ENCODE measurements at places on chromosomes 4 and X.

GRCh38 chr4:43763029-43763610, 685.5 kb downstream of the KCTD8 start:
- DNase-seq = no peak

DNA sequence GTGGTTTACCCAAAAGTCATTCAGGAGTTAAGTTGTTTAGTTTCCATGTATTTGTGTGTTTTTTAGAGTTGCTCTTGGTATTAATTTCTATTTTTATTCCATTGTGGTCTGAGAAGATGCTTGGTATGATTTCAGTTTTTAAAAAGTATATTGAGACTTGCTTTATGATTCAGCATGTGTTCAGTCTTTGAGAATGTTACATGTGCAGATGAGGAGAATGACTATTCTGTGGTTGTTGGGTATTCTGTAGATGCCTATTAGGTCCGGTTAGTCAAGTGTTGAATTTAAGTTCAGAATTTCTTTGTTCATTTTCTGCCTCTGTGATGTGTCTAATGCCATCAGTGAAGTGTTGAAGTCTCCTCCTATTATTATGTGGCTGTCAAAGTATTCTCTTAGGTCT, 249.4 kb downstream of the ARHGAP10 start:
- DNase-seq = no peak

DNA sequence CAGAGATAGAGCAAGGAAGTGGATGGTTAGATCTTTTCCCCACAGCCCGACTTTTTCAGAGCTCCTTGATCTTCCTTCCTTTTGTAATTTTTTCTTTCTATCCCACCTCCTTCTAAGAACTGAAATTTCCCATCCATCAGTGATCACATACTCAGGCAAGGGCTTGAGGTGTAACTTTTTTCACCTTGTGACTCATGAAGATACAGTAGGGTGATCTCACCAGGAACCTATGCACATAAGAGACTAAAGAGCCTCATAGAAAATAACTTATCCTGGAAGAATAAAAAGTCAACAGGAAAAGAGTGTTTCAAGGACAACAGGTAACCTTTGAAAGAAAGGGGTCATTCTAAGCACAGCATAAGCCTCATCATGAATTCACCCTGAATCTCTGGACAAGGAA, 131.2 kb upstream of the HCCS start:
- DNase-seq = no peak

DNA sequence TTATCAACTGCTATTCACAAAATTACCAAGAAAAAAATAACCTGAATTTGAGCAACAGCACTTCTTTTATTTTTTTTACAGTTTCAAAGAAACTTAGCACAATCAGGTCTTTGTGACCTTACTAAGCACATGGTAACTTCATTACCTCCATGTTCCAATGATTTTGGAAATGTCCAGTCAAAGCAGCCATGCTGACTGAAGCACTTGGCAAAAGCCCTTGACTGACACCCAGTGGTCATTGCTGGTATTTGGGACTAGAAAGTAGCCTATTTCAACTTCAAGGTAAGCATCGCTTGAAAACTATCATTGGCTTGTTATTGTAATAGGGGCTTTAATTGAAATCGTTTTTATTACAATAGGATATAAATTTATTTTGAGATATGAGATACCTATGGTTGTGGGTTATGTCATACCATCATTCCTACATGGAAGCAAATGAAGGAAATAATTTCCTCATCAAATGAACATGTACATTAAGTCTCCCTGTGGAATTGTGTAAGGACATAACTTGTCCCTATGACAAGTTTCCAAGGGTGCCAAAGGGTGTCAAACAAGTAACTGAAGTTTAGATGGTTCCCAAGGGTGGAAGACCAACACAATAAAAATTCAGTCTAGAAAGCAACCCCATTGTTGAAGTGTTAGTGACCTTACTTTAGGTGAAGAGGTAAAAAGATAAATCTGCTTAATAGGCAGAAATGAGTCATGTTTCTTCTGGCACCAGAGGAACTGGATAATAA, 15.2 kb upstream of the ANXA10 start:
- DNase-seq = peak; percentile 81

DNA sequence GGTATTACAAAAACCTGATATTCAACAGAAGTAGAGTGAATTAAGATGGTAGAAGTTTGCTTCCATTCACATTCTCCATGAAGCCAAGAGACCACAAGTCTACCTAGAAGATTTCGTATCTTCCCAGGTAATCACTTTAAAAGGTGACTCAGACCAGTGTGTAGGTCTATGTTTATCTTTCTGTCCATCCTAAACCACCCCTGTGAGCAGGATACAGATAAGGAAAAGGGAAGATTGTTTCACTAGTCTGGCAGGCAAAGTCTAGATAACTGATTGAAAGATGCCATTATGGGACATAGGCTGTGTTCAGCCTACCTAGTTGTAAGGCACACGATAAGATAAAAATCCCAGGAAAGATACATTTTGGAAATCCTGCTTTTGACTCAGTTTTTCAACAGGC, 244.3 kb upstream of the NWD2 start:
- DNase-seq = no peak

DNA sequence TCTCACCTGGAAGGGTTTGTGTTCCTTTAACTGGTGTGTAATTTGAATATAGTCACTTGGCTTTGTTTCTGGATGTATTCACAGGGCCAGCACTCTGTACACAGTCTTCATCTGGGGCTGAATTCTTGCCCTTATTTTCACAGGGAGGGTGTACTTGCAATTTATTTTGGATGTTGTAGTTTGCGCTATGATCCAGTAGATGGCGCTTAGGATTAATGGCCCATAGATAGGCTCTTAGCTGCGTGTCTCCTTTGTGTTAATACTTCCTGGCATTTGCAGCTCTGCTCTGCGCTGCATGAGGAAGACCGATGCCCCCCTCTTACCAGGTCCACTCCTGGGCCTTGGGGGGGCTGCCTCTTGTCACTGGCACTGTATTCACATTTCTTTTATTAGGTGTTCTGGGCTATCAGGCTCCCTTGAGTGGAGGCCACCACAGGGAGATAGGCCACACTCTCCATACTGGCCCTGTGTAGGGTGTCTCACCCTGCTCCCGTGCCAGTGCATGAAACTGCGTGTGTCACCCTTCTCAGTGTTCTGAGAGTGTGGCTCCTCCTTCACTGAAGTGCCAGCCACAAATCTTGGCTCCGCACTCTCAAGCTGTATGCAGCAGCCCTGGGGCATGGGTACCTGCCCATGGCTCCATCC, 562.2 kb downstream of the ZIC3 start:
- peak; percentile 24 for DNase-seq

DNA sequence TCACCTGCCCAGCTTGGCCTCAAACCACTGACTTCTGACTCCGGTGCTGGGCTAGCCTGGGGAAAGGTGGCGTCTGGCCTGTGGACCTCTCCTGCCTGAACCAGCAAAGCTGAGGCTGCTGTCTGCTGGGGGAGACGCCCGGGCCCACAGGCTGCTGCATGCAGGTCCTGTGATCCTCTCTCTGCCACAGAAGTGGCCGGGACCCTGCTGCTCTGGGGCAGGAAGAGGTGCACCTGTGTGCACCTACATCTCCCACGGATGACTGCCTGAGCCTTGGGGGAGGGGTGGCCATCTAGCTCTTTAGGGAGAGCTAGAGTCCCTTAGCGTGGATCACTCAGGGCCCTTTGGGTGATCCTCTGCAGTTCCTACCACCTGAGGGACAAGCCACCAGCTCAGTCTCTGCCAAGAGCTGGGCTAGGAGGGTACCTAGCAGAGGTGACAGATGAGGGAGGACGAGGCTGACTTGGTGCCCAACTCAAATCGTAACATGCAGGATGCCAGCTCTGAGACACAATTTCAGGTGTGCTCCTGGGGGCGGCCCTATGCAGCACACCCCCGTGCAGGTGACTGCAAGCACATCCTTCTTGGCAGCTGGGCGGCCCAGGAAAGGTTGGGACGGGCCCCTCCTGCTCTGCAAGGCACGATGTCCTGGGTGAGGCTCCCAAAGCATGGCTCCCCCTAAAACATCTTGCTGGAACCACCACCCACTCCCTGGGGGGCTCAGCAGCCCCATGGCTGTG, 22.5 kb downstream of the LETM1 start:
- no peak for DNase-seq

DNA sequence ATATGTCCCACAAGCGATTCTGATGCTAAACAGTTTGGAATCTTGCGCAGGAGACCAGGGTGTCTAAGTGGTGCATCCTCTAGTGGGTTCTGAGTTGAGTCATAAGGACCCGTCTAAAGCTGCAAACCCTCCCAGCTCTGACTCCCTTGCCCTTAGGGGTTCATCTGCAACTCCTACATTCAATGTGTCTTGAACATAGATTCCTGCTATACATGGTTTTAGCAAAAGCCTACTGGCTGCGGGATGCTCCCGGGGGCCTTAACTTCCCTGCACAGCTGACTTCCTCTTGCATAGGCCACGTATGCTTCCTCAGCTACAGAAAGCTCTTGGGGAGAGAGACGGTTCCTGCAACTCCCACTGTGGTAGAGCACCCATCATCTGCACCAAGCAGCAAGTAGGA, 236.7 kb downstream of the EVC2 start:
- DNase-seq = no peak
